Keratinocyte (primary cell): ENCODE measurements at places on chromosomes 5 and 9. TPM values are rescaled to one million over a fixed set of nuclear protein-coding genes. Genes with fewer than 3 reads are reported as not detected.
A peak's percentile ranks its signal among the peaks of the same experiment; 100 is the strongest.

- H3K36me3 ChIP-seq = no peaks in the 10 kb centered on the region
- no peaks in the 10 kb centered on the region for H3K27me3 ChIP-seq
- DNase-seq = no peak
- peak overlapping the region; percentile 83 for H3K27ac ChIP-seq
Observed at GRCh38 chr5:6159832-6160430, 218.4 kb downstream of the MED10 start.

DNA sequence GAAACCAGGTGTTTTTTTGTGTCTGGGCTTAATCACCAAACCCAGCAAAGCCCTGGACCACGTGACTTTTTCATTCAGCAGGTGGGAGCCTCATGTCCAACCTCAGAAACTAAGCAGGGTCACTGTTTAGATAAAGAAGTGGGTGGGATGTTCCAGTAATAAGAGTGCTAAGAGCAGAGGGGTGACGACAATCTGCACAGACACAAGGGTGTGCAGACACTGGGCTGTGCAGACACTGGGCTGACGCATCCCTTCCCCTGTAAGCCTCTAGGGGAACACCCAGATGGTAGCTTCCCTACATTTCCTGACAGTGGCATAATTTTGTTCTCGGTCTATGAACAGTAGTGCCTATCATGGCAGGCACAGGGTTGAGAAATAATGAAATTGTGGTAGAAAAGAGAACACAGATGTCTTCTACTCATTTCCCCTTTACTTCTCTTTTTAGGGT, 85.1 kb downstream of the SAXO1 start:
- H3K27me3 ChIP-seq = no peaks in the 10 kb centered on the region
- H3K36me3 ChIP-seq = no peaks in the 10 kb centered on the region
- H3K4me1 ChIP-seq = no peaks in the 10 kb centered on the region
- no peak overlapping the region for H3K27ac ChIP-seq
- H3K4me3 ChIP-seq = no peak overlapping the region
- no peak for DNase-seq

DNA sequence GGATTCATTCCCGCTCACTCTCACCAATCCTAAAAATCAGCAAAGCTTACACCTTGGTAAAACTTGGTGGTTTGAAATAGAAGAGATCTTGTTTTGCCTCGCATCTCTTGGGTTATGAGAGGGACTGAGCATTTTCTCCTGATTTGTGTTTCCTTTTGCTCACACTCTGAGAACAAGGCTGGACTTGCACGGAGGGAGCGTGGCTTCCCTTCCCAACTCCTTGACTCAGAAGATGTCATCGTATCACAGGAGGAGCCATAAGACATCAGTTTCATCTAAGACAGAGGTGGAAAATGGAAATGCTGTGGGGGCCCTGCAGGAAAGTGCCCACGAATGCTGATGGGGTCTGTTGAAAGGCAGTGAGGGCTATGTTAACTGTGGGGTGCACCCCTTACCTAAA, 37.4 kb downstream of the CTSL start:
- H3K4me1 ChIP-seq = peaks cover 19% of the 10 kb centered on the region
- peak overlapping the region; percentile 41 for H3K27ac ChIP-seq
- H3K4me3 ChIP-seq = no peak overlapping the region
- DNase-seq = no peak

DNA sequence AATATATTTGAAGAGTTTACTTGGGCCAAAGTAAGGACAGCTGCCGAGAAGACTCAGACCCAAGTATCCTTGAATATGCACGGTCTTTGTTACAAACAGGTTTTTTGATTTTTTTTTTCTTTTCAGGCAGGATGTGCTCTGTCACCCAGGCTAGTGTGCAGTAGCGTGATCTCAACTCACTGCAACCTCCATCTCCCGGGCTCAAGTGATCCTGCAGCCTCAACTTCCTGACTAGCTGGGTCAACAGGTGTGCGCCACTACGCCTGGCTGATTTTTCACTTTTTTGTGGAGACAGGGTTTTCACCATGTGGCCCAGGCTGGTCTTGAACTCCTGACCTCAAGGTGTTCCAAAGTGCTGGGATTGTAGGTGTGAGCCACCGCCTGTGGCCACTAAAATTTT, 27.4 kb downstream of the JMY start:
- H3K27ac ChIP-seq = no peak overlapping the region
- DNase-seq = no peak
- no peaks in the 10 kb centered on the region for H3K4me1 ChIP-seq
- H3K27me3 ChIP-seq = no peaks in the 10 kb centered on the region
- peaks cover 2% of the 10 kb centered on the region for H3K36me3 ChIP-seq
- no peak overlapping the region for H3K4me3 ChIP-seq

KCTD16 gene
- 0.02 to 0.08 TPM (median 0.04 TPM) in 3 replicates for polyA plus RNA-seq

SOHLH1 gene
- not detected in 3 replicates for polyA plus RNA-seq

MEIKIN gene
- polyA plus RNA-seq = not detected in 3 replicates
